Forelimb muscle (tissue), 1 donor: ENCODE measurements at places on chromosomes 1 and 21. TPM values are rescaled to one million over a fixed set of nuclear protein-coding genes. Genes with fewer than 3 reads are reported as not detected.

- DNase-seq: no peak
Measured at GRCh38 chr1:78383923-78384322, 106.9 kb upstream of the PTGFR start.

GRCh38 chr1:84266748-84267147 lies 34.8 kb upstream of the SAMD13 start:
- no peak for DNase-seq

GRCh38 chr1:159826441-159827101 lies at the start of gene SLAMF8:
TSS of gene SLAMF8 (plus strand) at chr1:159826873. CDS start at chr1:159826899, 26 bp downstream.
- DNase-seq: no peak

RCOR3 gene
- 56.5 TPM for polyA plus RNA-seq

F13B gene
- polyA plus RNA-seq: not detected

DNA sequence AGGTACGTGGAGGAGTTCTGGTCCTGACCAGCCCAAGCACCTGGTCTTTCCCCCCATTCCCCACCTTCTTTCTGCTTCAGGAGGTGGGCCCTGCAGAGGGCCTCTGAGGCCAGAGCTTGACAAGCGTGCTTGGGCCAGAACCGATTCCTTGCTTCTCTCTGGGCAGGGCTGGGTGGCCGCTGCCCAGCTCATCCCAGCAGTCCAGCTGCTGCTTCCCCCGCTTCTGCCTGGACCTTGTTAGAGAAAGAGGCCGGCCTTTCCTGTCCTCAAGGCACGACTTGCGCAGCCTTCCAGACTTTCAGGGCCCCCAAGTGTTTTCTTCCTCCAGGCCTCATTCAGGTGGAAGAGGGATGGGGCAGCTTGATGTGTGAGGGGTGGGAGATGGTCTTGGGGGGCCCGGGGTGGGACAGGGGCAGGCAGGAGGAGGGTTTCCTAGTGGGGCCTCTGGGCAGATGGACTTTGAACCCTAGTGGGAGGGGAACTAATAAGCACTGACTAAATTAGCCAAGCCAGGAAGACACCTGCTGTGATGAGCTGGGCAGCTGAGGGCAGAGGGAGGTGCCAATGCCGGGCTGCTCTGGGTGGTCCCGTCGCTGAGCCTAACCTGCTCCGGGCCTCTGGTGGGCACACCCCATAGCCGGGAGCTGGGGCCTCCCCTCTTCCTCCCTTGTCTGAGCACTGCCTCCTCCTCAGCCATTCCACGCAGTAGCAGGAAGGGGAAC lies 36.5 kb downstream of the ARHGEF10L start:
- no peak for DNase-seq

DNA sequence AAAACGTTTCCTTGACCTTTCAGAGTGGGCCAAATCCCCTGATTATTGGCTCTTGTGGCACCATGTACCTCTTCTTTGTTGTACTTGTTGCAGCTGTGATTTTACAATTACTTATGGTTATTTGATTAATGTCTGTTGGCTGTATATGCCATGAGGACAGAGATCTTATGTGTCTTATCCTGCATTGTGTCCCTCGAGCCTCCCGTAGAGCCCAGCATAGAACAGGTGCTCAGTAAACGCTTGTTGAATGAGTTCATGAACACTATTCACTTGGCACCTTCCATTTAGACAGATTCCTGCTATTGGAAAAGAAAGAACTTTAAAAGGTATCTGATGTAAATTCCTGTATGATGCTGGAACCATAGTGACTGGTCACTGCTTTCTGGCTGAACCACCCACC lies 48.4 kb downstream of the PGM1 start:
- no peak for DNase-seq

- DNase-seq: no peak
Measured at GRCh38 chr1:3695326-3696217, 43.3 kb downstream of the TP73 start.

DNA sequence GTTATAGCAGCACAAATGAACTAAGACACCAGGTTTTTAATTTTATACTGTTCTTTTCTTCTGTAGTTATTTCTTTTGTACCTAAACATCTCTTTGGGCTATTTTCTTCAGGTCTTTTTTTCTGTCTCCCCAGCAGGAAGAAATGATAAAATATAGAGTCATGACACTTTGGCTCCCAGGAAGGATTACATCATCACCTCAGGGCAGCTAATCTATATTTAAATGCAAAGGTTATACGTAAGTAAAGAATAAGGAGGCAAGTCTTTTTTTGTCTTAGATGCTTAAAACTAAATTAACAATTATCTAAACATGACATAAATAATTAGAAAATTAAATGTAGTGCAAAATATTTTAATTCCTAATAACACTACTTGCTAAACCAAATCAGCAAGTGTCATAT lies 57.0 kb downstream of the WARS2 start:
- DNase-seq: no peak

FAM229A gene
- polyA plus RNA-seq: 7.0 TPM

DUSP10 gene
- polyA plus RNA-seq: 20.6 TPM

DNA sequence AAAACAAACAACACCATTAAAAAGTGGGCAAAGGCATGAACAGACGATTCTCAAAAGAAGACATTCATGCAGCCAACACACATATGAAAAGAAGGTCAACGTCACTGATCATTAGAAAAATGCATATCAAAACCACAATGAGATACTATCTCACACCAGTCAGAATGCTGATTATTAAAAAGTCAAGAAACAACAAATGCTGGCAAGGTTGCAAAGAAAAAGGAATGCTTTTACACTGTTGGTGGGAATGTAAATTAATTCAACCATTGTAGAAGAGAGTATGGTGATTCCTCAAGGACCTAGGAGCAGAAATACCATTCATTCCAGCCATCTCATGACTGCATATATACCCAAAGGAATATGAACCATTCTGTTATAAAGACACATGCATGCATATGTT lies 419.6 kb downstream of the NEGR1 start:
- no peak for DNase-seq

GRCh38 chr1:34066981-34067603 lies 97.9 kb downstream of the CSMD2 start:
- DNase-seq: no peak

DNA sequence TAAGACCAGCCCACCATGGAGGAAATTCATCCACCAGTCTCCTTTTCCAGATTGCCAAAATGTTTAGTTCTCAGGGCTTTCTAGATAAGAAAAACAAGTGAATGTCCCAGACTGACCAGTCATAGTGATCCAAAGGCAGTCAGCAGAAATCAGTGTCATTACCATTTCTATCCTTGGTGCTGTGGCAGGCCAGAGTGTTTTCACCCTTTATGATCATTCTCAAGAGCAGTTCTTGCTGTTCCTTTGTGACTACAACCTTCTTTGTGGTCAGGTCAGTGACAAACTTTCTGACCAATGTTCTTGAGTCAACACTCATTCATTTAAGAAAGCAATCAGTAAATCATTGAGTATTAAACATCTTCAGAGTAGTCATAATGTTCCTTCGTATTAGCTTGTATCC lies 7.3 kb upstream of the DHCR24 start:
- DNase-seq: no peak

- DNase-seq: no peak
Measured at GRCh38 chr1:106526650-106527049, 529.8 kb upstream of the PRMT6 start.

DNA sequence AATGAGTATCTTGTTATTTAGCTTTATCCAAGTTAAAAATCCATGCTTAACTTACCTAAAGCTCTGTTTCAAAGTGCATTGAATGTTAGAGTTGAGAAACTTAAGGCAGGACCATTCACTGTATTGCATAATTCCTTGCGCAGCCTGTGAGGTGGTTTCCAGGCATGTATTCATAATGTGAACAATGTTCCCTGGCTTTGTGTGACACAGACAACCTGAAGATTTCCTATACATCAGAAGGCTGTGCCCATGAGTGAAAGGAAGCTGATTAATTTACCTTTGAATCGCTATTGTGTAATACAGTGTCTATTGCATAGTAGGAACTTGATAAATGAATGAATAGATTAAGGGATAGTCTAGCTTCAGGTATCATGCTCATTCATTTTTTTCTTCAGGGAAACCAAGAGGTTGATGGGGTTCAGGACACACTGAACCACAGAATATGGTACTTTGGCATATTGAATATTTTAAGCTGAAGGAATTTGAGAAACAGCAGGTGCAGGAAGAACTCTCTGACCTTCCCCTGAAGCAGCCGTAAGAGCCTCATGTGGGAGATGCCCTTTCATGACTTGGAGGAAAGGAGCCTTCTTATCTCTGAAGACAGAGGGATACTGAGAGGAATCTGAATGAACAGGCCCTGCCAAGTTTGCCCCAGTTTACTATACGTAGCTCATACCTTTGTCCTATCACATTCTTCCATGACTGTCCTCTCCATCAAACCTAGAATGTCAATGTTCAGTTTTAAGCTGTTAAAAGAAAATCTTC lies 88.6 kb upstream of the GNG12 start:
- no peak for DNase-seq

- DNase-seq: no peak
Measured at GRCh38 chr1:101098907-101099306, 73.3 kb upstream of the DPH5 start.

DNA sequence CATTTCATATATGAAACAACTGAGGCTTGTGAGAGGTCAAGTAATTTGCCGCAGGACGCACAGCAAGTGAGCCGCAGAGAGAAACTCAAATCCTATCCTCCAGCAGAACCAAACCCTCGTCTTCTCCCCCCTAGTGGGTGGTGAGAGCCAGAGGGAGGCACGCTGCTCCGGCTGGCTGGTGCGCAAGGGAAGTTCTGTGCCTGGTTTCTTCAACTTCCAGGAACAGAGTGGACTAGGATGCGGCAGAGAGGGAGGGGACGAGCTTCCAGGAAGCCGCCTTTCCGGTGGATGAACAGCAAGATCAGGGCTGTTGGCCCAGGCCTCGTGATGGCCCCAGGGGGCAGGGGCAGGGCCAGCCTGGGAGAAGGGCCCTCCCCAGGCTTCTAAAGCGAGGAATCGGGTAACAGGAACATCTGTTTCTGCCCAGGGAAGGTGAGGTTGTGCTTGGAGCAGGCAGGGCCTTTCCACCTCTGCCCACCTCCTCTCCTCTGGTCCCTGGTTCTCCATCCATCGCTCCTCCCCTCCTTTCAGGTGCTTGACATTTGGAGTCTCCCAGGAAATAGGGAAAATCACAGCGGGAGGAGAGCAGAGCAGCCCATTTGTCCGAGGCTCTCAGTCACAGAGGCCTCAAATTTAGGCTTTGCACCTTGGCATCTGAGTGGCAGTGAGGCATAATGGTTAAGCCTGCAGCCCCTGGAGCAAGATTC lies 16.8 kb upstream of the PDIK1L start:
- DNase-seq: no peak

DNA sequence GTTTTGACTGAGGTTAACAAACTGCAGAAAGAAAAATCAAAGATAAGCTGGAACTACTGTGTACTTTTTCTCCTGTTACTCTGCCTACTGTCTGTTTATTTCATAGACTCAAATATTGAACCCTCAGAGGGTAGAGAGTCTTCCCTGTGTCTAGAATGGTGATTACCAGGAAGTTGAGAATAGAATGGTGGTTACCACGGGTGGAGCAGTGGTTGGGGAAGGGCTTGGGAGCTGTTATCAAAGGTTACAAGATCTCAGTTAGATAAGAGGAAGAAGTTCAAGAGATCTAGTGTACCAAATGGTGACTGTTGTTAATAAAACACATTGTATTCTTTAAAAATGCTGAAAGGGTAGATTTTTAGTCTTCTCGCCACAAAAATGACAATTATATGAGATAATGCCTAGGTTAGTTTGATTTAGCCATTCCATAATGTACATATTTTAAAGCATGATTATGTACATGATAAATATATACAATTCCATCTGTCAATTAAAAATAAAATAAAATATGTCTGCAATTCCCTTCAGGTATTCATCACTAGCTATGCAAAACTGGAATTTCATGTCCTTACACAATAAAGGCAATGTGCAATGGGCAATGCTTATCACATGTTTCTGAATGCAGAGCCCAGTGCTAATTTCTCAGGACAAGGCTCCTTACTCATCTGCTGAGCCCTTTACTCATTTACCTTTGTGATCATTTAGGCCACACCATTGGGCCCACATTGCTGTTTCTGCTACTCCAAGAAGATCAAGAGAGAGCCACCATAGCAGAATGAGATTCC lies 474.3 kb upstream of the CAMK1G start:
- DNase-seq: no peak

DNA sequence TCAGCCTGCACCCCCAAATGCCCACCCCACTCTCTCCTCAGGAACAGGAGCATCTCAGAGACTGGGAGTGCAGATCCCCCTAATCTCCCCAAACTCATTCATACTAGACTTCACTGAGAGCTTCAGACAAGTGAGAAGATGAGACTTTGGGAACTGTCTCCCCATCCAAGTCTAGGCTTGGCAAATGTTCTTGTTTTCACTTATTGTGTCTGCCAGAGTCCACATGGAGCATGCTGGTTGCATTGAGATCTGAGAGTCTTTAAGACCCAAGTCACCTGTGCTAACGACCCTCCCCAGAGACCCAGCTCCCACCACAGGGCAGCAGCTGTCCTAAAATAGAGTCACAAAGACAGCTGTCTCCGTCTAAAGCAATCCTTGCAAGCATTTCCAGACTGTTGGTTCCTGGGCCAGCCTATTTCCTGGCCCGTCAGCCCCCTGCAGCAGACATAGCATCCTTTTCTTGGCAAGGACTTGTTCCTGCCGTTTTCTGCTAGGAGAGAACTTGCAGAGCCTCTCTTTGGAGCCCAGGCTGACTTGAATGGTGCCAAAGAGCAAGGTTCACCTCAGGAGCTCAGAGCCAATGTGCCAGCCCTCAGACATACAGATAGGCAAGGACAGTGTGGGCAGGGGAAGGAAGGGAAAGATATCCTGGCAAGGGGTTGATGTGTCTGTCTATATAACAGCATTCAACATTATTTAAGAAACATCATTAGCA lies 1.9 kb upstream of the CNTN2 start:
- DNase-seq: no peak
